ENCODE measurements at places on chromosomes 2 and 18.
A peak's percentile ranks its signal among the peaks of the same experiment; 100 is the strongest.

DNA sequence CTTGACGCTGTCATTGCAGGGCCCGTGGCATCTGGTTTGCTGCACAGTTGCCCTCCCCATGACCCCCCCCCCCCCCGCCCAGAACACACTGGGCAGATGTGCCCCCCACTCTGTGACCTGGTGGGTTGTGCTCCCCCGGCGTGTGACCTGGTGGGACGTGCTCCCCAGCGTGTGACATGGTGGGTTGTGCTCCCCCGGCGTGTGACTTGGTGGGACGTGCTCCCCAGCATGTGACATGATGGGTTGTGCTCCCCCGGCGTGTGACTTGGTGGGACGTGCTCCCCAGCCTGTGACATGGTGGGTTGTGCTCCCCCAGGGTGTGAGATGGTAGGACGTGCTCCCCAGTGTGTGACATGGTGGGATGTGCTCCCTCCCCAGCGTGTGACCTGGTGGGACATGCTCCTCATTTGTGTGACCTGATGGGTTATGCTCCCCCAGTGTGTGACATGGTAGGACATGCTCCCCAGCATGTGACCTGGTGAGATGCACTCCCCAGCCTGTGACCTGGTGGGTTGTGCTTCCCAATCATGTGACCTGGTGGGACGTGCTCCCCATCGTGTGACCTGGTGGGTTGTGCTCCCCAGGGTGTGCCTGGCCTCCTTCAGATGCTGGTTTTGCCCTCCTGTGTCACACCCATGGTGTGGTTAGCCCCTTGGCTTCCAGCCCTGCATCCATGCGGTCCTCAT, 213.7 kb downstream of the AGAP1 start:
- no peak for DNase-seq

- no peak for DNase-seq
These were observed 20.5 kb downstream of the NIFK start for GRCh38 chr2:121716126-121716525.

- no peak for DNase-seq
These were observed 21.5 kb downstream of the GPR155 start for GRCh38 chr2:174465327-174465726.

- DNase-seq: no peak
These were observed 60.8 kb upstream of the FAM136A start for GRCh38 chr2:70362661-70363060.

DNA sequence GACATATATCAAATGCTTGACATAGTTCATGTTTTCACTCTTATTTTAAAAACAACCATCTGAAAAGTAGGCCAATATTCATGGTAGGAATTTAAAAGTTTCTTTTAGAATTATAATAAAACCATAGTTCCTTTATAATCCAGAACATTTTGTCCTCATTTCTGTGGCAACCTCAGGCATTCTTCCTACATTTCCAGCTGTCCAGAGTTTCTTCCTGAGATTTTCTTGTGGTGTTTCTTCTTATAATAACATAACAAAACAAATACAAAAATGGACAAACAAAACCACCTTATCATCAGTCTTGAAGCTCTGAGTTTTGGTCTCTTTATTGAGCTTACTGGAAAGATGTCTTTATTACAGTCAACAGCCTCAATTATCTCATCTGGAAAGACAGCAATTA, 2028.6 kb upstream of the CELF4 start:
- DNase-seq: no peak

DNA sequence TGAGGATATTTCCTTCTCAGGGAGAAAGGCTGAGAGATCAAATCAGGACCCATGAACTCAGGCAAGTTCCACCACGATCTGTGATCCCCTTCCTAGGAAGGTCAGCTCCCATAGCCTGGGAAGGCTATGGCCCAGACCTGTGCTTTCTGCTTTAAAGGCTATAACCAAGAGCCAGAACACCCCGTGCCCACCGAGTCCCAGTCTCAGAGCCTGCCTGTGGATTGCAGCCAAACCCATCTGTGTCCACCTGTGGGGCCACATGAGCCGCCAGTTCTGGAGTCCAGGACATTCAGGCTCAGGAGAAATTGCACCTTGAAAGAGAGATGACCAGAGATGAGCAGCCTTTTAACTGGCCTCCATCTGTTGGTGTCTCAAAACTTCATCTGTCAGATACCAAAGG, 46.9 kb downstream of the MAL start:
- DNase-seq: peak; percentile 56

DNA sequence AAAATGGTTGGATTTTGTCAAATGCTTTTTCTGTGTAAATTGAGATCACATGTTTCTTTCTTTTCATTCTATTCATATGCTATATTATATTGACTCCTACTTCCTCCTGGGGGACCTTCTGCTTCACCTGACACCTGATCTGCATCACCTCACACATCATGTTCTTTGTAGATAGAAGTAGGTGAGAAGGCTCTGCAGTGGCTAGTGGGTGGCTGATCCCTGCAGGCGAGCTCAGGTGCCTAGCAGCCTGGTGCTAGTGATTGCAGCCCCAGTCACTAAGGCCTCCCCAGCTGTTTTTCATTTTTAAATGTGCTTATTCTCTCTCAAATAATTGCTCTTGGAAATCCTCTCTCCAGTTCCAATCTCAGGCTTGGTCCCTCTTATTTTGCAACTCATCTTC, 33.6 kb downstream of the MC4R start:
- no peak for DNase-seq

DNA sequence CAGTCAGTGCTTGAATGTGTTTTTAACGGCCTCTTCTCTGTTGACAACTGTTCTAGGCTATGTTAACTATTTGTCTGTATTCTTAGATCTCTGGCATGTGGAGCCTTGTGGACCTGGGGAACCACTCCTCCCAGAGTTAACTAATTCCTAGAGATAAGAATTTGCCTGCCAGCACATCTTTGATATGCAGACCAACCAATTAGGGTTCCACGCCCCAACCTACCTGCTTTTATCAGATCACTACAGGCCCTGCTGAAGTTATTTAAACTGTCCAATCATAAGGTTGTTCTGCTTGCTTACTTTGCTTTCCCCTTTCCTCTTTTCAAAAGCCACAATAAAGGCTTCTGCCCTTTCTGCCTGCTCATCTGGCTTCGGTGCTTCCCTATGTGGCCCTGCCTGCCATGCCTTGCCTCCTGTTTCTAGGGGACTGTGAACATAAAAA, 8.5 kb upstream of the CYBRD1 start:
- no peak for DNase-seq

GRCh38 chr2:206435742-206436141, 7.6 kb upstream of the ADAM23 start:
- DNase-seq: no peak

GRCh38 chr2:18487106-18487913, 73.1 kb downstream of the RDH14 start:
- no peak for DNase-seq

GRCh38 chr2:64092502-64092901, 51.7 kb downstream of the PELI1 start:
- no peak for DNase-seq

- DNase-seq: no peak
These were observed 106.6 kb downstream of the MAP4K4 start for GRCh38 chr2:101803945-101804696.

- no peak for DNase-seq
These were observed 27.9 kb downstream of the G6PC2 start for GRCh38 chr2:168929031-168929430.

DNA sequence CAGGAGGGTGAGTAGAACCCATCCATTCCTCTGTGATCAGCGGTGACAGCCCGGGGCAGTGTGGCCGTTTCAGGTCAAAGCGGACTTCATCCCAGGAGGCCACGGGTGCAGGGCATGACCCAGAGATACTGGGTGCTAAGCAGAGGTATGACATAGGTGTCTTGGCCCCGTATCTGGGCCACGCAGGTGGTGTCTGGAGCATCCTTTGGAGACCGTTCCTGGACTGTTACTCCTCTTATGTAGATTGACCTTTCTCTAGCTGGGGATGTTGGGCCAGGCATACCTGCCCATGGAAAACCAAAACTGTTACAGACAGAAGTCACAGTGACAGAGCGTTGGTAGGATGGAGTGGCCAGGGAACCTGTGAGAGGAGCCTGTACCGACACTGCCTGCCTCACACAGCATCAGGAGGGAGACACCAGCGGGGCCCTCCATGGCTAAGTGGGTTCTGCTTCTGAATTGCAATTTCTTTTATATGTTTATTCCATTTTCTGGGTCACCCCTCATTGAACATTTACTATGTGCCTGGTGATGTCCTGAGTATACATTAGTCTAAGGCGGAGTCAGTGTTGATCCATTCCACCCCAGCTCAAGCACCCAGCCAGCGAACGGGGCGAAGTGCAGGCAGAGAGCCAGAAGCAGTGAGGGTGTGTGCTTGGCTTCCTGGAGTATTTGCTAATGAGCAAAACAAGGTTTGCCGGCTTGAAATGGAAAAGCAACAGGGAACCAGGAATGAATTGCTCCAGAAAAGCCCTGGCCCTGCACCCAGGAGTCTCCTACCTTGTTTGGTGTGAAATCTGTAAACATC, 141.7 kb downstream of the SH3RF3 start:
- no peak for DNase-seq

DNA sequence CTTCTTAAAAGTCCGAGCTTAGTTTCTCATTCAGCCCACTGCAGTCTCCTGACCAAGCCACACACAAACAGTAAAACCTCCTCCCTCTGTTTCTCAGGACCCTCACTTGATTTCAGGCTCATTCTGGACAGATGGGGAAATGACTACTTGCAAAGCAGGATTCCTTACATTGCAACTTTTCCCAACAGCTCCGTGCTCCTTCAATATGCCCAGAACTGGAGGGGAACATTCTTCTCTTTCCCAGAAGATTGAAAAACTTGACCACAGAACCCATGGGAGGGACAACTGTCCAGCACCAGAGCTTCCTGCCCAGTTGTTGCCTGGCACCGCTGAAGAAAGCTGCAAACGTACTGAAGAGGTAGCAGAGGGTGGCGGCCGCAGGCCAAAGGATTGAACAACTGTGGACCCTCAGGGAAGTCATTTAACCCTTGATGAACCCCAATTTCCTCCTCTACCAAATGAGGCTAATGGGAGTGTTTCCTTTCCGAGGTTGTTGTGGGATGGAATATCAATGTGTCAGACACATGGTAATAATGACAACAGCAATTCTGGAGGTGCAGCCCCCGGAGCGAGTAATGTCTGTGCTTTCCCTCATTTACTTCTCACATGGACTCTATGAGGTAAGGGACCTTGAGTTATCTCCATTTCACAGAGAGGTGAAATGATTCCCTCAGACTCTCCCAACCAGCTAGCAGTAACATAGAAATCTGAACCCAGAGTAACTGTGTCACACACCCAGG, 25.0 kb downstream of the BCL11A start:
- no peak for DNase-seq

DNA sequence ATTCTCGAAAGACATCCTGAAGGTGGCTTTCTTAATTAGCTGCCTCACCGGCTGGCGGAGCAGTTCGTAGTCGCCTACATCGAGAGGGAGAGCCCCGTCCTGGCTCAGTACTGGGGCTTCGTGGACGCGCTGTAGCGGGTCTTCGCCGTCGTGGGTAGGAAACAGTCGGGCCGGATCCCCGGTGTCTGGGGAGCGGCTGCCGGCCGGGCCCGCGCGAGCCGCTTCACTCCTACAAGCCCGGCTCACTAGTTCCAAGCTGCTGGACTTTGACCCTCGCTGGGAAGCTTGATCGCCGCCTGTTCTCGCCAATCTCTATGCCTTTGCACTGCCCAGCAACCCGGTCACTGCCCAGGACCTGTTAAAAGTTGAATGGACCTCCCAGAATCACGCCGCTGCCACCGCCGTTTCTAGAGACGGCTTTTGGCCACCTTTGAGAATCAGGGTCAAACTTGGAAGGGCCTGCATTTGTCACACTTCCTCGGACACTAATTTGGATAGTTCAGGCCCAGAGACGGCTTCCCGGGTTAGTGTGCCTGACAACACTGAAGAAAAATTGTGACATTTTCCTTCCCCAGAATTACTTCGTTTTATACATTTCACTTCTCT, 41.4 kb upstream of the AKAIN1 start:
- DNase-seq: peak; percentile 82

GRCh38 chr2:39164089-39164488, 43.2 kb upstream of the SOS1 start:
- no peak for DNase-seq

All from activated effector memory CD4-positive, alpha-beta T cell treated with anti-CD3 and anti-CD28 coated beads, Interleukin-2, amount 50 U/mL, for 16 hours (primary cell).